ENCODE measurements at places on chromosomes 4 and X.

DNA sequence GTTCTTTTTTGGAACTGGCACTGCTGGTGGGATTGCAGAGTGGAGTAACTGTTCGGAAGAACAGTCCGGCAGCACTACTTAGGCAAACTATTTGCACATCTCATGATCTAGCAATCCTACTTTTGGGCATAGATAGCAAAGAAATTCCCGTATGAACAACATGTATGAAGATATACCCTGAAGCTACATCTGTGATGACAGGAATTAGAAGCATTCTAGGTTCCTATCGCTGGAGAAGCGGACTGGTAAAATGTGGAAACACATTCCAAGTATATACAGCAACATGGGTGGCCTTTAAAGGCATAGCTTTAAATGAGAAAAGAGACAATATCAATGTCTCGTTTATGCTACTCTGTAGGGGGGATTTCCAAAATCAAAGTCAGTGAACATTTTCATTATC is 3.1 kb downstream of the DCAF16 start:
- DNase-seq: no peak

DNA sequence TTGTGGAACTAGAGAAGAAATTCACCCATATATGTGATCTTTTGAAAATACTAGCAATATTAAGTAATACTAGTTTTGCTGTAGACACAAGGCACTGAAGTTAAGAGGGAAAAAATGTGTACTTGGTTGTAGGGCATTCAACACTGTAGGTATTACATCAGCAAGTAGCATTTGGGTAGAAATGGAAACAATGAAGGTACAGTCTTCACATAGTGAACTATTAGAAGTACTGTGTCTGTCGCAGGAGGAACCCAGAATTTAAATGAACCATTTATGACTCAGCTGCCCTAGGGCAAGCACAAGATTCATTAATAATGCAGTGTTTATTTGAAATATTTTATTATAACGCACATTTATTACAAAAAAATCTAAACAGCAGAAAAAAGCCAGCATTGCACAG is 572.7 kb upstream of the TENM3 start:
- DNase-seq: no peak

GRCh38 chr4:37451656-37452055 is 207.1 kb downstream of the NWD2 start:
- no peak for DNase-seq

GRCh38 chr4:107630185-107630705 is 89.8 kb downstream of the PAPSS1 start:
- DNase-seq: no peak

DNA sequence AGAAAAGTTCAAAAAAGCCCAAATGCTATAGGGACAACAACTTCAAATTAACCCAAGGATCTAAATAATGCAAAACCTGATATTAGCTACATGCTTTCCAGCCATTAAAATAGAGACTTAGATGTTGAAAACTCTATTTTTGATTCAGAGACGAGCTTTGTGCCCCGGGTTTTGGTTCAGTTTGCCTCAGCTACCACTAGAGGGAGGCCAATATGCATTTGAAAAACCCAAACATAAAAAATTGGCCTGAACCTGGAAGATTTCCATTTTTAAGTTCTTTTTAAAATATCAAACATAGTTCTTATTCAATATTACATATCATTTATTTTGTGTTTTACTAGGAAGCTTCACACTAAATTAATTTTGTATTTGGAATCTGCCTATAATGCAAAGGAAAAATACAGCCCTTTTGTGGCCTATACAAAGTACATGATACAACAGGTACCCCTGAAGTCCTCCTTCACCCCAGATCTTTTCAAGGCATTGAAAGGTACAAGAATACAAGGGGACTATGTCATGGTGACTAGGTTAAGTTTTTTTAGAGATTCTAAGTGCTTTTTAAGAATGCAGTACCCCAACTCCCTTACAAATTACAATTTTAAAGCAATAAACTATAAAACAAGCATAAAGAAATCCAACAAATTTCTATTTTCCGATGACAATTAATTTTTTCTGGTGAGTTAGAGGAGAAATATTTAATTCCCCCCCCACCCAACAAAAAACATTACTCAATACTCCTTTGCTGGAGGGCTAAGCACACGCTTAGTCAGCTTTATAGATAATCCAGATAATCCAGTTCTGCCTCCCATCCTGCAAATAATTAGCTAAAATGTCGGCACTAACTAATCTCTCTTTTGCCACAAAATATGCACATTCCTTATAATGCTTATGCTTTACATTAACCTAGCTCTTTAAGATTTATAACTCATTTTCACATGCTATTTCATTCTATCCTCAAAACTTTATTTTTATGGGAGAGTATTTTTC is 97.7 kb upstream of the PTPN13 start:
- DNase-seq: no peak

DNA sequence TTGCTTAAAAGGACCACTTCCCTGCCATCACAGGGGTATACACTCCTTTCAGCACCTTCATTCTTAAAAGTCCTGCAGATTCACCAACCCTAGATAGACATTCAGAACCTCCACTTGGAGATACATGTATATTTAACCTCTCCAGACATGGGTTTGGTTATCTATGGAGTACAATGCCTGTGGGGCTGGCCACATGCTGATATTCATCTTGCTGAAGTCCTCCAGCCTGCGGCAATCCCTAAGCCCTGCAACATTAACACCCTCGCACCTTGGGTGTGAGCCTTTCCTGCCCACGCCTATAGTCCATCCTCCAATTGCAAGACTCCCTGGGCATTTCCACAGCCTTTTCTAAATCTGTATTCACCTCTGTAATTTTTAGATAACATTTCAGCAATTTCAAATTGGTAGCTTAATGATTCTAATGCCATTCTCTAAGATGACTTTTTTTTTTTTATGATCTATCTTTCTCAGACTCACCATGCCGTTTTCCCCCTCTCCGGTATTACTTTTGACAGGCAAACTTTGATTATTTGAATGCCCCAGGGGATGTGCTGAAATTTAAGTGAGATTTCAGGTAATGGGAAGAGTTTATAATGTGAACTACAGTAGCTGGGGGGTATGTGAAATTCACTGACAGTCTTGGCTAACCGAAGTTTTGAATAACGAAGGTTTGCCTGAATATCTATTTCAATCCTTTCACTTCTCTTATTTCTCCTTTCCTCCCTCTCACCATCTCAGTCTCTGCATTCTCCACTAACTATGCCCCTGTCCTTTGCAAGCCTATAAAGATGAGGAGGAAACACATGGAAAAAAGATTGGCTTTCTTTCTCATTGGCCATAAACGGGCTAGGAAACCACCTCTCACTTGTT is 24.1 kb downstream of the CCDC149 start:
- no peak for DNase-seq

DNA sequence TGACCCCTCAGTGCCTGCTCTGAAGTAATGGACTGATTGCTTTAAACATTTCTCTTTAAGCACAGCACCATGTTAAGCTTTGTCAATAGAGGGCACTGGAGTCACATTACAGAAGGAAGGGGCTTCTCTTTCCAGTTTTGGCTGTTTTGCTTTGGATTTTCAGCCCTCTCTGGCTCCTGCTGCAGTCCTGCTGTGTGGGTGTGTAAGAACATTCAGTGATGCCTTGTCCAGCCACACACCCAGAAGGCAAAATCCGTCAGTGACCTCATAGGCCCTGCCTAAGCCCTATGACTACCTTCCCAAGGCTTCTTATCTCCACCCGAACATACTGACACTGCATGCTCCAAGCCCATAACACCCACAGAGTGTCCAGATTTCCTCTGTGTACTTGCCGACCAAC is 215.3 kb upstream of the CTSO start:
- no peak for DNase-seq

DNA sequence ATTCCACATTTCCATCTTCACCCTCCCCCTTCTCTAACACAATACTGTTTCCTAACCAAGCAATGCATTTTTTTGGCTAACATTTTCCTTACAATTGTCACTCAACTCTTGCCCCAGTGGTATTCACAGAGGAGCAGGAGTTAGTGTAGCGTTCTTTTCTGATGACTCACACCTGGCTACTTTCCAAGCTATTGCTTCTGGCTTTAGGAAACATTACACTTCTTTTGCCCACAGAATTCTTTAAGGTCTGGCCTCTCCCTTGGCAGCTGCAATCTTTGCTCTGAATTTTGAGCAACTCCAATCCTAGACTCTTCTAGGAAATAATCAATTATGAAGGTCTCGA is 27.5 kb upstream of the PDGFC start:
- DNase-seq: no peak

- no peak for DNase-seq
Measured at GRCh38 chr4:185243879-185244278, 34.5 kb downstream of the SNX25 start.

DNA sequence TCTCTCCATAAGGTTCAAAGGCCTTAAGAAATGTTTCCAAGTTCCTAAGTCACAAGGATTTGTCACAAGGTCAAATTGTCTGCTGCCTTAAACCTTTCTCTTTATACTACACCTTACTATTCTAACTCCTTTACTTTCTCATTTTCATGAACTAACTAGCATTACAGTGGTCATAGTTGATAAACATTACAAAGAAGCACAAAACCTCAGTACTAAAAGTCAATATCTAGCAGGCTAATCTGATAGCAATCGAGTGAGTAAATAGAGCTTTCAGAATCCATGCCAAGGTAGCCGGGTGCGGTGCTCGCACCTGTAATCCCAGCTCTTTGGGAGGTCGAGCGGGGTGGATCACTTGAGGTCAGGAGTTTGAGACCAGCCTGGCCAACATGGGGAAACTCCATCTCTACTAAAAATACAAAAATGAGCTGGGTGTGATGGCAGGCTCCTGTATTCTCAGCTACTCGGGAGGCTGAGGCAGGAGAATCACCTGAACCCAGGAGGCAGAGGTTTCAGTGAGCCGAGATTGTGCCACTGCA is 510.0 kb downstream of the GBA3 start:
- DNase-seq: no peak

- DNase-seq: no peak
Measured at GRCh38 chrX:39144956-39145355, 343.7 kb downstream of the MID1IP1 start.

DNA sequence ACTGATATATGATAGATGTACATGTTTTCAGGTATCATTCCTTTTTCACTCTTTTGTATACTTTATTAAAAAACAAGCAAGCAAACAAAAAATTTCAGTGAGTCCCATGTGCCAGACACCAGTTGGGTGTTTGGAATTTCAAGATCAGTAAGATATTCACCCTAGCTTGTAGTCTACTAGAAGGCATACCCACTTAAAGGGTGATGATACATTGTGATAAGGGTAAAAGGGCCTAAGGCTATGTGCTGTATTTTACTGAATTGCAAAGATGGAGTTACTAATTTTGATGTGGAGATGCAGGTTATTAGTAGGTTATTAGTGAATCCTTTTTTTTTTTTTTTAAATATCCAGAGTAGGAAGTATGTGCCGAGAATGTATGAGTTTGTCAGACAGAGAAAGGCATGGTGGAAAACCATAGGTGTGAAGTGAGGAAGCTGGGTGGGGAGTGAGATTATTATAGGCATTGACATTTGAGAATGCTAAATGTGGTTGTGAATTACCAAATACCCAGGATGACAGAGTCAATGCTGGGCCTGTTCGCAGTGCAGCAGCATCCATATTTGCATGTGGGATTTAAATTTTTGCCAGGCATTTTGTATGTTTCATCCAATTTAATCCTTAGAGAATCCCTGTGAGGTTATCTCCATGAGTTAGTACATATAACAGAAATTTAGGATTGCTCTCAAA is 10.1 kb downstream of the STIM2 start:
- no peak for DNase-seq

GRCh38 chr4:152528060-152528459 is 7.8 kb downstream of the FBXW7 start:
- DNase-seq: no peak

- DNase-seq: no peak
Measured at GRCh38 chrX:56798339-56798711, 69.3 kb downstream of the NBDY start.

DNA sequence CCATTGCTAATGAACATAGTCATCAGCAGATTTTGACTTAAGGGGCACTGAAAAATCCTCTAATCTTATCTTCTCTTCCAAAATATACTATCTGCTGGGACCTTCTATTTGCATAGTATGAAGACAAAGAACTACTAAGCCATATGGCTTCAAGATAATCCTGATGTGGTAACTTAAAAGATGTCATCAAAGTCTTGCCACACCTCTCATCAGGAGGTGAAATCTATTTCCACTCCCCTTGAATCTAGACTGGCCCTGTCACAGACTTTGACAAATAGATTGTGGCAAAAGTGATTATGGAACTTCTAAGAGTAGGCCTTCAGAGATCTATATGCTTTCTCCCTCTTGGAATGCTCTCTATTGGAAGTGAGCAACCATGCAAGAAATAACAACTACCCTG is 27.3 kb upstream of the TET2 start:
- DNase-seq: no peak

DNA sequence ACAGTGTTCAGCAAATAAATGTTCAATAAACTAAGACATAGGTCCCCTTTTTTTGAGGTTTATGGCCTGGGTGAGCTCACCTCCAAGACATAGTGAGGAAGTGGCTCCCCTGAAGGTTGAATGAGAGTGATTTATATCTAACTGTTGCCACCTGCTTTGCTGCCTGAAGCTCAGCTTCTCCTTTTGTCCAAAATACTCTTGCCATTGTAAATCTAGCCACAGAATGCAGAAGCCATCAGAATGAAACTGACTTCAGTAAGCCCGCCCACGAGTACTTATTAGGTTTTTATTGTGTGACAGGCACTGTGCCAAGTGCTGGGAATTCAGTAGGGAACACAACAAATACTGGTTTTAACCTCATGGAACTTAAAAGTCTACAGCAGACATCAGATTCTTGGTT is 18.0 kb downstream of the SPINK2 start:
- no peak for DNase-seq

Measured in T-cell (primary cell).